Cortex of kidney (tissue), 1 donor: ENCODE measurements at places on chromosomes 11 and 22.

- no peak for DNase-seq
Measured at GRCh38 chr22:28892175-28892731, 8.9 kb downstream of the ZNRF3 start.

- no peak for DNase-seq
Measured at GRCh38 chr11:28447226-28447625, 339.0 kb downstream of the METTL15 start.

DNA sequence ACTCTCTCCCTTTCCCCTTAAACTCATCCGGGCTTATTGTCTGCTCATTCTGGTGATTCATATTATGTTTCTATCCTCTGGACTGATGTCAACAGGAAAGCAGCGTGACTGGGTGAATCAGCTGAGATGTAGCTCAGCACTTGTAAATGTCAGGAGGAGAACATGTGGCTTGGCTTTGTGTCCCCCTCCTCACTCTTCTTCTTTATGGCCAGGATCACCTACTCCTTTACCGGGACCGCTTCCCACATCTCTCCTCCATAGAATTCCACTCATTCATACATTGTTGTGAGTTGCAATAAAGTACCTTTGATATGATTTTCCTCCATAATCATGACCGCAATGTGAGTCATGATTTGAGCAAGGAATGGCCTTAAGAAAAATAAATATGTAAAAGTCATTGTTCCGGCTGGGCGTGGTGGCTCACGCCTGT, 15.8 kb upstream of the SYN3 start:
- DNase-seq: no peak

DNA sequence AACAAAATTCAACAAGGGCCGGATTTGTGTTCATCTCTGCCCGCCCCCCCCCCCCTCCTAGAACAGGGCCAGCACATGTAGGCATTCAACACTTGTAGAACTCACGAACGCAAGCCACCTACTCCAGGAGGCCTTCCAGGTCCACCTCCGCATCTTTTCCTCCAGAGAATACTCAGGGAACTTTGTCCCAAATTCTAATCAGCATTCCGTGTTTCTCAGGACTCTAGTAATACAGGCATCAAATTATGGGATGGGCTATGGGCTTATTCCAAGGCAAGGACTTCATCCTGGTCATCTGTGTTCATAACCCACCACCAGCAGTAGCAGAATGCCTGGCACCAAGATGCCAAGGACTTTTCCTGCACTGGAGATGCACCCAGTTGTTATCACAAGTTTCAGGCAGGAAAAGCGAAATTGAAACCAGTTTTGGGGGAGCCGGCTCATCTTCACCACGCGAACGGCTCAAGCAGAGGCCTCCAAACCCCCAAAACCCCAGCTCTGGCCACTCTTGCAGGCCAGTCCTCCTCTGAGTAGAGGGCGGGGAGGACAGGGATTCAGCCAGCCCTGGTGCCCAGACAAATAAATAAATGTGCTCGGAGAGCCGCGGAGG, 462 bp downstream of the UBE2L6 start:
- no peak for DNase-seq

DNA sequence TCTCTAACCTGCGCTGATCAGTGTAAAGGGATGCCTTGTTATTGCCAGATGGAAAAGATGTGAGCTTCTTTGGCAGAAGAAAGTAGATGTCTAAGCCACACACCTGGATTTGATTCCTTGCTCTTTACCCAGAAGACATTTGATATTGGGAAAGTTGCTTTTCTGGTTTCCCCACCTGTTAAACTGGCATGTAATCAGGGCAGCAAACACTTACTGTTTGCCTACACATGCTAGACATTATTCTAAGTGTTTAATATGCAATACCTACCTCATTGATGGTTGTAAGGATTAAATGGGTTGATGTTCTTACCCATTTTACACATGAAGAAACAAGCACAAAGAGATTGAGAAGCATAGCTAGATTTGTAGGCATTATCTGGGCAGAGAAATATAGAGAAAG, 16.6 kb downstream of the ASRGL1 start:
- no peak for DNase-seq

- DNase-seq: no peak
Measured at GRCh38 chr11:63583357-63583677, 20.1 kb upstream of the PLAAT2 start.

DNA sequence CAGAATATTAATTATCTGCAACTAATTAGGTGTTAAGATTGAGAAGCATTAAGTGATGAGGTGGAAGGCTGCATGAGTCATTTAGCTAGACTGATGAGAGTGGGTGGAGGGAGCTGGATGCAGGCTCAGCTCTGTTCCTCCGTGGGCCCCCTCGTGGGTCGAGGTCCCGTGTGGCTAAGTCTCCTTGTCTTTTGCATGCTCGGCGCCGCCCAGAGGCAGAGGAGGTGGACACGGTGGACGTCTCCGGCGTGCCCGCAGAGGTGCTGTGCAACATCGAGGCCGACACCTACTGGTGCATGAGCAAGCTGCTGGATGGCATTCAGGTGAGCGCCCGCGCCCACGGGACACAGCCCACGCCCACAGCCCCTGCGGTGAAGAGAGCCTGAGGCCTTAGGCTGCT, 211.6 kb downstream of the TBC1D22A start:
- no peak for DNase-seq

- DNase-seq: no peak
Measured at GRCh38 chr11:47389577-47390421, 11.5 kb upstream of the SPI1 start.

DNA sequence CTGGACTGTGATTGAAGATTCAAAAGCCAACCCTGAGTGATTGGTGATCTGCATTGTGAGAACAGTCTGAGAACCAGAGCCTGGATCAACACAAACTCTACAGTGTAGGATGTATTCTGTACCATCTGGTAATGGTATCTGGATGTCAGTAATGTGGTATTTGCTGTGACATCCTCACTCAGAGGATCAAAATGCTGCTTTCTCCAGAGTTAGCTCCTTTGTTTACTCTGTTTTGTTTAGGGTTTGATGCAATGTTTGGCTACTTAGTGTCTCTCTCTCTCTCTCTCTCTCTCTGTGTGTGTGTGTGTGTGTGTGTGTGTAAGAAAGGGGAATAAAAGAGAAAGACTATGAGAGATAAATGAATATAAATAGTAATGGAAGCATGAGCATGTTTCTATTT, 24.3 kb downstream of the CASP4 start:
- DNase-seq: no peak

DNA sequence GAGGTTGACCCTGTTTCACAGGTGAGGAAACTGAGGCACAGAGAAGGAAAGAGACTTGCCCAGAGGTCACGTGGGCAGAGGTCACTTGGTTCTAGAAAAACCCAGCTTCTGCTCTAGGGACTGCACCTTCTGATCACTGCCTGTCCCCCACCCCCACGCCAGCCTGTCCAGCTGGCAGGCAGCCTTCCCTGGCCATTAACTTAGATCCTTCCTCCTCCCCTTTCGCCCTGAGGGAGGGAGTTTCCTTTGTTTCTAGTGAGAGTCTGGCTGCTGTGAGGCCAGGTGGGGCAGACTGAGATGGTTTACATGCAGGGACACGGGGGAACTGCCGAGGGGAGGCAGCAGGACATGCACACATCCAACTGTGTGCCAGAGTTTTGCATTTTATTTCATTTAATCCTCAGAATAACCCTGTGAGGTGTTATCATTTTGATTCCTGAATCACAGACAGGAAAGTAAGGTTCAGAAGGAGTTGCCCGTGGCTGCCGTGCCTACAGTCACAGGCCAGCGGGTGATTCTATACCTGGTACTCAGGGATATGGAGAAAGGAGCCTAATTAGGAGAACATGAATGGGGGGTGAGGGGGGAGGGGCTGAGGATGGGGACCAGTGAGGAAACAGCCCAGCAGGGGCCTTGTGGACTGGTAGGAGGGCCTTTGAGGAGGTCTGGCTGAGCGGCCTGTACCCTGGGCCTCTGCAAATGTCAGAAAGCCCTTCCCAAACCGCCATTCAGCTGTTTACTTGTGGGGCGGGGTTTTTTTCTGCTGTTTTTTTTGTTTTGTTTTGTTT, 3.4 kb downstream of the FAM83F start:
- DNase-seq: no peak

- DNase-seq: no peak
Measured at GRCh38 chr11:76226626-76227025, 20.3 kb upstream of the WNT11 start.

DNA sequence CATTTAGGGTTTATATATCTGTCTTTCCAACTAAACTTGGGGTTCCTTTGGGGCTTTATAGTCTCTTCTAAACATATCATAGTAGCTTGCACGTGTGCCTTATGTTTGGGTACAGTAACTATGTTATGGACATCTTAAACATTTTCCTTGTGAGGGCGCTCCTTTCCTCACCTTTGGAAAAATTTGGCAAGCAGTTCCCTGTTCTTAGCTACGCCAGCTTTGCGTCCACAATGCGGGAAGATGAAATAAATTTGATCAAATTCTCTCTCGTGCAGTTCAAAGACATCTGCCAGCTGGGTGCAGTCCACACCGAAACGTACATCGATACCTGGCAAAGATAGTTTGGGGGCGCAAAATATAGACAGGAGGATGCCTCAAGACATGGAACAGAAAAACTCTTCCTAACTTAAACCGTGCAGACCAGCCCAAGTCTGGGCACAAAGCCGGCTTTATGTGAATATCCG, 548 bp downstream of the FDXACB1 start:
- no peak for DNase-seq

- no peak for DNase-seq
Measured at GRCh38 chr11:11558396-11558795, 63.4 kb downstream of the GALNT18 start.

DNA sequence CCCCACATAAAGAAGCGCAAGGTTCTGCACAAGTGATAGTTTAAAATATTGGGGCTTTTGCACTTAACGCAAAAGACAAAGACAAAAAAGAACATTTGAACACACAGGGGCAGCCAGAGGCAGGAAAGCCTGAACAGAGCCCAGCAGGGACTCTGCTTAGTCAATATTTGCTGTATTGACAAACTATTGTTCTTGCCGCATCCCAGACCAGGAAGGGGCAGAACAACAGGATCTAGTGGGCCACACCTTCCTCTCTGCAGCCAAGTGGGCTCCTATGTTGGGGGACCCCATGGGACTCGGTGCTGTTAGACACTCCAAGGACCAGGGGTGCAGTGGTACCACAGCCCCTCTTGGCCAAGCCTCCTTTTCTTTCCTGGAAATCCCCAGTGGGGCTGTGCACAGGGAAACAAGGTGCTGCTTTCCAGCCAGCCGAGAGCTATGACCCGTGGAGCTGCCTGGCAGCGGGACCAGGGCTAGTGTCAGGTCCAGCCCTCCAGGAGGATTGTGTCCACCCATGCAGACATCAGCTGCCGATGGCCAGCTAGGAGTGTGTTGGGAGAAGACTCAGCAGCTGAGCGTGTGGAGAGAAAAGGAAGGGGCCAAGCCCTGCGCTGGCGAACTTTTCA, 43.3 kb upstream of the ANO1 start:
- no peak for DNase-seq

- DNase-seq: no peak
Measured at GRCh38 chr11:32332990-32333319, 102.4 kb downstream of the WT1 start.

DNA sequence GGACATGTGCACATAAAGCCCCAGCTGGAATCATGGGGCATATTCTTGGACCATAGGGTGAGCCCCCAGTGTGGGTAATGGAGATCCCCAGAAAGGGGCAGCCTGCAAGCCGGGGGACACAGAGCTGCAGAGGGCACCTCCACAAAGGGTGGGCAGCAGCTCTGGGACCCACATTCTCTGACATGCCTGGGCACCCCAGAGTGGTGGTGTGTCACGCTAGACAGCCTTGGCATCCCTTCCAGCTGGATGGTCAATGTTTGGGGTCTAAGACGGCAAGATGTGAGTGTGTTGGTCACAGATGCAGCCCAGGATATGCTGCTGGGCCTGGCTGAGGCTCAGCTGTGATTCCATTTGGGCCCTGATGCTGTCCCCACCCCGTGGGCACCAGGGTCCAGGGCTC, 9.7 kb downstream of the ADORA2A start:
- DNase-seq: no peak

DNA sequence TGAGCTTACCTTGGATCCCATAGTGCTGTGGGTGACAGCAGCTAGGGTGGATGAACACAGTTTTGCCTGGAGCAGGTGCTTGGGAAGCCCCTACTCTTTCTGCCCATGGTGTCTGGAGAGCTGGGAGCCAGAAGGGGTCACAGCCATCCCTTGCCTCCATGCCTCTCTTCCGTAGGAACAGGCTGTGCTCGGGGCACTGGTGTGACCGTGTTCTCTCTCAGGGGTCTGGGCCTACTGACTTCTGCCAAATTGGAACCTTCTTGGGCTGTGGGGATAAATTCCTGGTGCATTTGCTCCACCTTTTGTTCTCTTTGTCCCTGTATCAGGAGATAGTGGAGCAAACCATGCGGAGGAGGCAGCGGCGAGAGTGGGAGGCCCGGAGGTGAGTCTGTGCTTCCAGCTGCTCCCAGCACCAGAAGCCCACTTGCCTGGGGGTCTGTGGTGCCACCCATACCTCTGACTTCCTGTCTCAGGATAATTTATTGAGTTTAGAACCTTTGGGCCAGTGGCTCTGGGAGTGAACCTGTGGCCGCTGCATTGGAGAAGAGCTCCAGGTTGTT, 14.4 kb downstream of the CDC45 start:
- DNase-seq: no peak

DNA sequence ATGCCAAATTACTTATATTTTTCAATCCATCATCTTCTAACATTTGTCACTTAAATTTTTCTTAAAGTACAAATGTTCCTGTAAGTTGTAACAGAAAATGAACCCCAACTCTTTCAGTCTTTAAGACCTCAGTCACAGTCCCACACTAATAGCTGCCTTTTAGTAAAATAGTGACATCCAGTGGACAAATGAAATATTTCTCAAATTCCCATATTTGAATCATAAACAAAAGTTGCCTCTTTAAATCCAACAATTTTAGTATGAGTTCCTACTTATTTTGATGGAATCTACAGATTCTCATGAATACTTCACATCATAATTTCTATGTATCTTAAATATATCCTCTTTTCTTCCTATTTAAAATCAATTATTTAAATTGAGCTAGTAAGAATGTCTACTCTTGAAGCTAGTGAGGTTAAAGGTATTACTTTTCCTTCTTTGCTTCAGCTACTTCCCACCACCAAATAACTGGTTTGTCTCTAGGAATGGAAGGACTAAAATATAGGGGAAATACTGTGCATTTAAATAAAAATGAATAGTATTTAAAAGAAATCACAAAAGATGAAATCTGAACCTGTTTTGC, 9.2 kb downstream of the LIN7C start:
- no peak for DNase-seq

GRCh38 chr22:42364604-42365110, 67.5 kb downstream of the NFAM1 start:
- no peak for DNase-seq

DNA sequence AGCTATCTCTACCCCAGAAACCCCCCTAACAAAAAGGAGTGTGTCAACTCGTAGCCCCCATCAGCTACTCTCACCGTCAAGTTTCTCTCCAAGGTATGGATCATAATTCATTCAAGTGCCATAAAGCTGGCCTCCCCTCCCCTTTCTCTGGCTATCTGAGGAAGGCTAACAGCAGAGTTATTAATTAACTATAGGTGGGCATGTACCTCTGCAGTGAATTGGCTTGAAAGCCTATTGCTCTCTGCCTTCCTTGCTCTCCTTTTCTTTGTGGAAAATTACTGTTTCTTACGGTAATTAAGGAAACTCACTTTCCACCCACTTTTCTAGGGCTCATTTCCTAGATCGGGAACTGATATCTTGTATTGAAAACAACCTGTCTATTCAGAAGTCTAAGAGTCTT, 14.1 kb downstream of the POLA2 start:
- DNase-seq: no peak
